ENCODE measurements at places on chromosomes 2 and 18. TPM values are rescaled to one million over a fixed set of nuclear protein-coding genes. Genes with fewer than 3 reads are reported as not detected.

TCF23 gene
- not detected for total RNA-seq

ALLC gene
- total RNA-seq = not detected

SNTG2 gene
- total RNA-seq = 4.8 TPM

UGT1A3 gene
- total RNA-seq = not detected

NOP58 gene
- 99.8 TPM for total RNA-seq
